ENCODE measurements at places on chromosomes 12 and 14.

- no peak for DNase-seq
Measured at GRCh38 chr14:101361451-101362433, 199.6 kb upstream of the DIO3 start.

DNA sequence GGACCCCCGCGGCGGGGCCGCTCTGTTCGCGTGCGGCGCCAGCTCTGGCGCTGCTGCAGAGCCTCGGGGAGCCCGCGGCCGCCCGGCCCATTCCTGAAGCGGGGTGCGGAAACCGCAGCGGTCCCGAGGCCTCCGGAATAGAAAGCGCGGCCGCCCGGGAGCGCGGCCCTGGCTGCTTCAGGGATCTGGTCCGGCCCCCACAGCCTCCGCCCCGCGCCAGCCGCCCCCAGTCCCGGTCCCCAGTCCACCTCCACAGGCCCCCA lies 204 bp downstream of the HSP90AA1 start:
- DNase-seq, result no peak

DNA sequence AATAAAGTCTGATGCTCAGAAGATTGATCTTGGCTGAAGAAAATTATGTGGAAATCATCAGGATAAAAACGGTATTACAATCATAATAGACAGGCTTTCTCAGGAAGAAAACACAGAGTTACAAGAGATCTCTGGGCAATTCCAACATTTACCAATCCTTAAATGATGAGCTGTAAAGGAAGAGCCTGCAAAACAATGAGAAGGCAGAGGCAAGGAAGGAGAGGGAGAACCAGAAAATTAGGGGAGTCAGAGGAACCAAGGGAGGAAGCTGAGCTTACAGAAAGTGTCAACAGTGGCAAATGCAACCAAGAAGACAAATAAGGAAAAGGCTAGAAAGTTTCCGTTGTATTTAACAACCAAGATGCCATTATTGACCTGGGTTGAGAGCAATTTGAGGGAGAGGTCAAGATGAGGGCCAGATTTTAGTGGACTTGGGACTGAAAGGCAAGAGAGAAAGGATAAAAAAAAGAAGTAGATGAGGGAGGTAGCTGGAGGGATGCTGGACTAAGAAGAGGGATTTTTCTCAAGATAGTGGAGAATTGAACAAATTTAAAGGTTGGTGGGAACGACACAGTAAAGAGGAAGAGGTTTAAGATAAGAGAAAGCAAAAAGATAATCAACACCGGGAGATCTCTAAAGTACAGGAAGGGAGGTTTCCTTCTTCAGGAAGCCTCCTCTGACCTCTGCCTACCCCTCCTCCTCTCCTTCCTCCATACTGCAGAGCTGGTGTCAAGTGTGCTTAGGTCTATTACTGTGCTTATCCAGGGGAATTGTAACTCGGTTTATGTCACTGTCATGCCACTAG lies 116.9 kb downstream of the DUSP6 start:
- no peak for DNase-seq

DNA sequence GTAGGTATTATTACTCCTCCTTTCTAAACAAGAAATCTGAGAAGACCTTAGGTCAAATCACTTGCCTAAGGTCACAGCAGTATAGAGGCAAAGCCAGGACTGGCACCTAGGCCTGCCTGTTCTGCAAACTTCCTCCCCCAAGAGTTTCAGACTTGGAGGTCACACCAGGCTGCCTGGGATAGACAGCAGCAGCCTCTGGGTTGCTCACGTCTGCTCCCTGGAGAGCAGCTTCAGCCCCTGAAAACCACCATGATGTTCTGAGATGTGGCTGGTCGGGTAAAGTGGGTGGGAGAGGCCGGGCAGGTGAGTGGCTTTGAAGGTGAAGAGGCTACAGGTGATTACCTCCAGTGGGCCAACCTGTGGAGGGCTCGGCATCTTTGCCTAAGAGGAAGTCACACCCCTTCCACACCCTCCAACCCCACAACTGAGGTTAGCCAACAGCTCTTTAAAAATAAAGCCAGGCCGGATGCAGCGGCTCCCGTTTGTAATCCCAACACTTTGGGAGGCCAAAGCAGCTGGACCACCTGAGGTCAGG lies 37.0 kb upstream of the PNMA1 start:
- DNase-seq, result no peak

GRCh38 chr14:32587461-32587860 lies 258.4 kb downstream of the AKAP6 start:
- no peak for DNase-seq

DNA sequence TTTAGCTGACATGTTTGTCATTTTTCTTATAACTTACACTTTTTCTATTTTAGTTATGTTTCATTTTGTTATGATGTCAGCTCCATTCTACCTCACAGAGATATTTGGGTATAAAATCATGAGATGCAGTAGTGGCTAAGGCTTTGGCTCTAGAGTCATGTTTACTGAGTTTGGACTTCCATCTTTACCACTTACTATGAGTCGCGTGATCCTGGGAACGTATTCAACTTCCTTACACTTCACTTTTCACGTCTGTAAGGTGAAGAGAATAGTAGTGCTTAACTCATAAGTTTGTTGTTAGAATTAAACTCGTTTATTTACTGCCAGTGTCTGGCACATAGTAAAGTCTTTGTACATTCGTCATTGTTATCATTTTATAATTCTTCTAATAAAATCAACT lies 126.3 kb downstream of the ERC1 start:
- no peak for DNase-seq

GRCh38 chr14:87805315-87805723 lies 187.7 kb downstream of the GALC start:
- peak; percentile 43 for DNase-seq

GRCh38 chr12:121857322-121858246 lies 1.1 kb downstream of the HPD start:
- peak; percentile 23 for DNase-seq

- DNase-seq, result no peak
Measured at GRCh38 chr12:57521525-57522010, 1.1 kb upstream of the MBD6 start.

DNA sequence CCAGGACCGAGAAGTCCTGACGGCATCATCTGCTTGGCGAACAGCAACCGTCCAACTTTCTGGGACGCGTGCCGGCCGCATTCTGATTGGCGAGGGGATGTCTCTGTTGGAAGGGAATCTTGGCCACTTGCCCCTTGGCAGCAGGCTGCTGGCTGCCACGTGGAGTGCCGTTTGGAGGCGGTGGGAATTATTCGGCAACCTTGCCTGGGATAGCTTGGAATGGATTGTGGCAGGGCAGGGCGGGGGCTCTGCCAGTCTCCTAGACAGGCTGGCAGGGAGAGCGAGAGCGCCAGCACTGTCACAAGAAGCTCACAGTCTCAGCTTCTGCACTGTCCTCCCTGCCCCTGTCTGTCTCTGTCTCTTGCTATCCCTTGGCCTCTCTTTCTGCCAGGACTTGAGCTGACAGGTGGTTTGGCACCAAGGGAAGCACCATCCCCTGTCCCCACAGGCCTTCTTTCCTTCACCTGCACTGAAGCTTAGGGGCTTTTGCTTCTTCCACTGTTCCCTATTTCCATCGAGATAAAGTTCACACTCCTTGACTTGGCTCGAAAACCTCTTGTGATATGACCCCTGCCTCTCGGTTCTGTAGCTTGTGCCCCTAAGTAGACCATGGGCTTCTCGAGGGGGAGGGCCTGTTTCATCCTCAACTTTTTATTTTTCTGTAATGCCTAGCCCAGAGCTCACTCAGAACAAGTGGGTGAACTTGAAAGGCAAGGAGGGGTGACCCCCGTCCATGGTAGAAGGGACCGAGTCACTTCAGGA lies 201.9 kb downstream of the PHETA1 start:
- no peak for DNase-seq

DNA sequence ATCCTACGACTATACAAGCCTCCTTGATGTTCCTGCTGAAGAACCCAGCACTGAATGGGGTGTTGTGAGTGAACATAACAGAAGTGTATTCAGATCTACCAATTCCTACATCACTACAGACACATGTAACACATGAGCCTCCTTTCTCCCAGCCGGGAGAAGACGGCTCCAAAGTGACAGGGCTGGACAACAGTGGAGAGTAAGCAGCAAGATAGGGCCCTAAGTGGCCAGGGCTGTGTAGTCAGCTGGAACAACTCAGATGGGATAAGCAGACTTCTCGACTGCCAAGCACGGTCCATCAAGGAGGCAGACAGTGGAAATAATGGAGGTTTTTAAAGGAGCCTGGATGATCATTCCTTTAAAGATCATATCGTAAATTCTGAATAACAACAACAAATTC lies 73.5 kb downstream of the TTC7B start:
- DNase-seq, result no peak

- no peak for DNase-seq
Measured at GRCh38 chr14:80379035-80379434, 167.7 kb upstream of the DIO2 start.

- no peak for DNase-seq
Measured at GRCh38 chr14:94424371-94424770, 28.2 kb downstream of the SERPINA11 start.

DNA sequence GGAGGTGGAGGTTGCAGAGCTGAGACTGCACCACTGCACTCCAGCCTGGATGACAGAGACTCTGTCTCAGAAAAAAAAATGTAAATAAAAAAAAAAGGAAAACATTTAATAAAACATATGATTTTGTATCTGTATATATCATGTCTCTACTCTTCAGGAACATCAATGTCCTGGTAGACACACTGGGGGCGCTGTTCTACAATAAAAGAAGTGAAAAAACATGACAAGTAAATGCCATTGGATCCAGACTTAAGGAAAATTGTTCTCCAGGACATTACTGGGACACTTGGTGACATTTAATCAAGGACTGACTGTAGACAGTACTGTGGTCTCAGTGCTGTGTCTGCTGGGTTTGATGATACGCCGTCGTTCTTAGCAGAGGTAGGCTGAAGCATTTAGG lies 15.5 kb upstream of the KLC1 start:
- peak; percentile 16 for DNase-seq

DNA sequence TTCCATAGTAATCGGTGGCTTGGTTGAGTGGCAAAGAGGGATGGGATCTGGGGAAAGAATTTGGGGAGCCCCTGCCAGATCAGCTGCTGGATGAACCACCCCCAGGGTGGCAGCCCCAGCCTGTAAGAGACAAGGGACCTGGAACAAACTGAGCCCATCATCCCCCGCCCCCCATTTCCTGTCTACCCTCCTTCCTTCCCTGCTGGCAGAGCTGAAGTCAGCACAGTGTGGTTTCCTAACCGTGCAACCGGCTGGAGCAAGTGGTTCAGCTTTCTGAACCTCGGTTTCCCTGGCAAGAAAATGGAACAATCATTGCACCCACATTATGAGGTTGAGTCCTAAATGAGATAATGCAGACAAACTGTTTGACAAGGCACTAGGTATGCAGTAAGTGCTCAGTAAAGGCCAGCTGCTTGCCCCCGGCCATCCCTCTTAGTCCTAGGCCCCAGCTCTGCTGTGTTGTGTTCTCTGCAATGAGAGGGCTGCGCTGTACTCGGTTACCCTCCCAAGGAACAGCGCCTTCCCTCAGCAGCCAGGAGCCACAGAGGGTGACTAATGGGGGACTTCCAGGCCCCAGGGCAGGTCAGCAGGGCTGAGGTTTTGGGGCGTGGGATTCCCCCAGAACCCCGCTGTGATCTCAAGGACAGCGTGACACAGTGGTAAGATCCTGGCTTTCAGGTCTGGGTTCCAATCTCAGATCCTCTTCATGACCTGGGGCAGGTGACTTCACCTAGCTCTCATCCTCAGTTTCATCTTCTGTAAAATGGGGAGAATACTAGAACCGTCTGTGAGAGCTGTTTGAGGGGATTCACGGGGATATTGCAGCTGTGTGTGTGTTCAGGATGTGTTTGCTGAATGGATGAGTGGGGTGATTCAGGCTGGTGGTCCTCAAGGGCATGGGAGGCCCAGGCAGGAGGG lies 16.5 kb downstream of the SELPLG start:
- peak; percentile 56 for DNase-seq

DNA sequence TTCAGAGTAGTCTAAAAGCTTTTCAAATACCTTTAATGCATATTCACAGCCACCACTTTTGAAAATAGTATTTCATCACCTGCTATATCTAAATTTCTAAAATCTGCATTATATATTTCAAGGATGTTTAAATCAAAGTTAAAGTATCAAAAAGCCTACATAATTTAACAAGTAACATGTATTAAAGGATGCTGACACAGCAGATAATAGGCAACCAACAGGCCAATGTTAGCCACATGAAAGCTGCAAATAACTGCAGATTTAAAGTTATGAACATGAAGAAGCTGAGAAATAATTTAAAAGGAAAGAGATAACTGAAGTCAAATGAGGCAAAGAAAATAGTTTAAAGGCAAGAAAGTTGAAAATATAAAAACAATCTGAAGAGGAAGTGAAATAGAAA lies 39.8 kb upstream of the NELL2 start:
- no peak for DNase-seq

DNA sequence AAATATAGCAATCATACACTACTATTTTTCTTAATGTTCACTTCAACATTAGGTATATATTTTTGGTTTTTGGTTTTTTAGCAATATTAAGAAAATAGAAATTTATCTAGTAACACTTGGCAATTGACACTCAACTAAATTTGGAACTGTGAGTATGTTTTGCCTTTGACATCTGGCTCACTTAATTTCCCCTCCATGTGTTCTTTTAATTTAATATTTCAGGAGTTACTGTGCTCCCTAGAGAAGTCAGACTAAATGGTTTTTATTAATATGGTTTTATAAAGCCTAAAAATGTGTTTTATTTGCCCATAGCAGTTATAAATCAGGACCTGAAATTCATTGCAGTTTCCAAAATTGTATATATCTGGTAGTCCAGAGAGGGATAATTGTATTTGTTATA lies 175.3 kb upstream of the AVPR1A start:
- DNase-seq, result no peak

DNA sequence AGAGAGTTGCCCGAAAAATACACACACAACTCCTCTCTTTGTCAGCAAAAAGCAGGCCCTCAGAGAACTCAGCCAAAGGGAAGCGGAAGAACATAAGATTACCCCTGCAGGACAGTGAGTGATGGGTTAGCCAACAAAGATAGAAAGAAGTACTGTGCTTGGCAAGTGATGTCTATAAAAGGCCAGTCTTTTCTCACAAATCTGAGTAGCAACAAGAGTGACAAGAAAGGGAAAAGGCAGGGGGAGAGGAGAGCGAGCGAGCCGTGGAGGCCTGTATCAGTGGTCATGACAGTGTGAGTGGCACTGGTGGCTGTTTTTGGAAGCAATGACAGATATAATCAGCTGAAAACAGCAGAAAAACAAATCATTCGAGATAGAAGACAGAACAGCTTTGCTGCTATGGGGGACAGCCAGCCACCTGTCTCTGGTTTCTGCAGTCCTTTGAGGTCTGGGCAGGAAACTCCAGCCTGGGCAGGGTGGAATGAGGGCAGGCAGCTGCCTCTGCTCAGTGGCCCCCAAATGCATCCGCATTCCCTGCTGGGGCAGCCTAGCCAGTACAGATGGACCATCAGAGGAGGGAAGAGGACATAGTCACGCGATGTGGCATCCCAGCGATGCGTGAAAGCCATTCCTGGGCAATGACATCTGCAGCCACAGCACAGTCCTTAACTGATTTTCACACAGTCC lies 74.7 kb downstream of the TRIM9 start:
- no peak for DNase-seq

- no peak for DNase-seq
Measured at GRCh38 chr12:26789731-26790644, 43.0 kb downstream of the ITPR2 start.

DNA sequence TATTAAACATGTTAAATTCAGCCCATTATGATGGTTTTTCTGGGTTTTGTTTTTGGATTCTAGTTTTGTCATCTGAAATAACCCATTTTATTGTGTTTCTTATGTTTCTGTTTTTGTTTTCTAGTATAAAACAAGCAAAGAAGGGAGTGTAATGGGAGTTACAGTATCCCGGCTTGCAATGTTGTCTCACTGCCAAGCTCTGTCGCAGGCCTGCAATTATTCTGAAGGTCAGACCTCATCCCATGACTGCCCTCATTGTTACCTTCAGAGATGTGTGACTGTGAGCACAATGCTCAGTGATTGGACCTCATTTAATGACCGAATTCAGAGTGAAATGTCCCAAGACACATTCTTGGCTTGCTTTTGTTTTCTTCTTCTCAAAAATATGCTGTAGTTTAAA lies 73.0 kb upstream of the ATF1 start:
- no peak for DNase-seq
